Stimulated activated CD4-positive, alpha-beta T cell treated with anti-CD3 and anti-CD28 coated beads, Interleukin-1b, Interleukin-23, amount 100 ng/mL, for 24 hours (primary cell): ENCODE measurements at places on chromosomes 4 and X.

DNA sequence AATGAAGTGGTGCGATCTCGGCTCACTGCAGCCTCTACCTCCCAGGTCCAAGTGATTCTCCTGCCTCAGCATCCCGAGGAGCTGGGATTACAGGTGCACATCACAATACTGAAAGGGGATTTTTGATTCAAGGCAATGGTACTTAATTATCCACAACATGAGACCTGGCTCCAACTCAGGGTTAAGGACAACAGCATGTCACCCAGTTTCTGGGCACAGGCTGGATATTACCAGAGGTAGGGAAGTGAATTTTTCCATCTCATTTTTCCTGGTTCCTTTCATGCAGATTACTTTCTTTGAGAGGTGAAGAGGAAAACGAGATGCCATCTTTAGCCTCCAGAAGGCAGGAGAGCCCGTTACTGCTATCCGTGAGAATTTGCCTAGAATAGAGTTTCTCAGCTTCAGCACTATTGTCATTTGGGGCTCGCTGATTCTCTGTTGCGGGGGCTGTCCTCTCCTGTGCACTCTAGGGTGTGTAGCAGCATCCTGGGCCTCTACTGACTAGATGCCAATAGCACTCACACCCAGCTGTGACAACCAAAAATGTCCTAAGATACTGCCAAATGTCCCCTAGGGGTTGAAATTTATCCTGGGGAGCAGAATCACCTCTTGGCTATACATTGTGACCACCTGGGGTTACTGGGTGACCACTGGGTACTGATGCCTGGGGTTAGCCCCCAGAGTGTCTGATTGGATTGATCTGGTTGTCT, 121.8 kb upstream of the NDP start:
- no peak for DNase-seq

DNA sequence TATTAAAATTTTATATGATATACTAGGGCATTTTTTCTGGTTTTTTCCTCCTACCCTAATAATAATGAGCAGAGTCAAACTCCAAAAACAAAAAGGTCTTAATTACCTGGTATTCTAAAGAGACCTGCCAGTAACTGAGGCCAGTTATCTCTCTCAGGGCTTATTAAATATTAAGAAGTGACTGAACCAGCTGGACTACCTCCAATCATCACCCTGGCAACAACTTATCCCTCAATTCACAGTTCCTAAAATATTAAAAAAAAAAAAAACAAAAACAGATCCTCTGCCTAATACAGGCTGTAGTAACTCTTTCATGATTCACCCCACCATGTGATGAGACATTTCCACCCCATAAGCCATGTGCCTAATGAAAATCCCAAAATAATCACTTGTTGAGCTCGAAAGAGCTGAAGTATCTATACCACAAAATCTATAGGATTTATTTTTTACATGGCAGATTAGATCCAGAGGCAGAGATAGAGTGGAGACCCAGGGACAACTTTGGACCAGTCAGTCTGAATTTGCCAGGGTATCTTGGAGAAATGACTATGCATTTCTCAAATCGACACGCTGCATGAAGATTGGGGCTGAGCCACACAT, 698.0 kb downstream of the FAT4 start:
- DNase-seq, result no peak

GRCh38 chrX:104310090-104310489, 55.4 kb upstream of the ESX1 start:
- no peak for DNase-seq

DNA sequence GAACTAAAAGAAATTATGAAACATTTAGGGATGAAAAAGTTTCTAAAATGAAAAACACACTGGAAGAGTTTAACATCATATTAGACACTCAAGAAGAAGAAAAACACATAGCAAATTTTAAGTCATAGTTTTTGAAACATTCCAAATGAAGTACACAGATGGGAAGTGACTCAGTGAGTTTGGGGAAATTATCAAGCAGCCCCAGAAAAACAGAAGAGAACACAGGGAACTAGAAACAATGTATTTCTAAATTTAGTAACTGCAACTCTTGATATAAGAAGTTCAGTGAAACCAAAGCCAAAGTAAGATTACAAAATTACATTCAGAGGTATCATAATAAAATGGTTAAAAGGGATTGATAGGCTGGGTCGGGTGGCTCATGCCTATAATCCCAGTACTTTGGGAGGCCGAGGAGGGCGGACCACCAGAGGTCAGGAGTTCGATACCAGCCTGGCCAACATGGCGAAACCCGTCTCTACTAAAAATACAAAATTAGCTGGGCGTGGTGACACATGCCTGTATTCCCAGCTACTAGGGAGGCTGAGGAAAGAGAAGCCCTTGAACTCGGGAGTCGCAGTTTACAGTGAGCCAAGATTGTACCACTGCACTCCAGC, 461.2 kb downstream of the KCTD8 start:
- DNase-seq, result no peak

DNA sequence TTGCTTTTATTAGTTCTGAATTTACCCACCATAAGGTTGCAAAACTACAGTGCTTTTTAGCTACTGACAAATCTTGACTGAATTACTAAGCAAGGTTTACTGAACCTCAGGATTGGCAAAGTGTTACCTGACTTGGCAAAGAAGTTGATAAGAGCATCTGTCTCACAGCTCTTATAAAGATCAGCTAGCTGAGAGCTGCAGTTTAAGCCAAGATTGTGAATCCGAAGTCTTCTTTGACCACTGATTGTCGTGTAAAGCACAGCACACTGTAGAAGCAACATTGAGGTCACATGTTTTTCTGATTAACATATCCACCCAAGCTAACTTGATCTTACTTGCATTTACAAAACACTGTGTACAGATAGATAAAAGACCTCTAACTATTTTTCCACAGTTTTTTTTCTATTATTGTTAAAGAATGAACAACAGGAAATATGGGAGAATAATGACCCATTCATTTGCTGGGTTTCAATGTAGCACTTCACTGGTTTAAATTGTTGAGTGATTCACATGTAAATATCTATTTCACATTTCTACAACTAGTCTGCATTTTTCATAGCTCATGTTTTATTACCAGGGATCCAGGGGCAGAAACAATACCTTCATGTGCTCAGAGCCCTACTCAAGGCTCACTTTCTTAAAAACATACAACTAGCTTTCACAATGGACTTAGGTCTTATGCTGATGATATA, 54.0 kb downstream of the METTL14 start:
- no peak for DNase-seq

- DNase-seq, result no peak
These were observed 91.1 kb downstream of the LDB2 start for GRCh38 chr4:16807355-16807754.

DNA sequence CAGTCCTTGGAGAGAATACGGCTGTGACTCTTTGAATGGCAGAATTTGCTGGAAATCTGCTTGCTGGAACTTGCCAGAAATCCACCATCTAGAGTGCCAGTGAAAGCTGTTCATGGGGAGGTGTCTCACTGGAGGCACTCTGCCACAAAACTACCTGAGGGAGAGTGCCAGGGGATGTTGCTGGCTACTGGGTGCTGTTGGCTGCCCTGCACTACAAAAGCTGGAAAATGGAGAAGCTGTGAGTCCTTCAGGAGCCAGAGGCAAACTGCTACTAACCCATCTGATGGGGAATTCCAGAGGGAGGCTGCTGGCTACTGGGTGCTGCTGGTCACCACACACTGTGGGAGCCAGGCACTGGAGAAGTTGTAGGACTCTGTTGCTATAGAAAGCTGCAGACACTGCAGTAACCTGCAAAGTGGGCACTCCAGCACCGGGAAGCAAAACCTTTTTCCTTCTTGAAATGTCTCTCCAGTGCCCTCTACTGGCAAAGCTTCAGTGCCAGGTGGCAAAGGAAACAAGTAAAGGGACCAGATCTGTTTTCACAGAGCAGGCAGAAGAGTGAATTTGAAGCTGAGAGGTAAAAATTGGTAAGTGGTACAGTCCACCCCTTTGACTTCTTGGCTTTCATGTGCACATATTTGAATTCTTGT, 47.8 kb upstream of the HSD17B10 start:
- DNase-seq, result no peak

- DNase-seq, result no peak
These were observed 18.7 kb upstream of the ZNF157 start for GRCh38 chrX:47351706-47352105.

DNA sequence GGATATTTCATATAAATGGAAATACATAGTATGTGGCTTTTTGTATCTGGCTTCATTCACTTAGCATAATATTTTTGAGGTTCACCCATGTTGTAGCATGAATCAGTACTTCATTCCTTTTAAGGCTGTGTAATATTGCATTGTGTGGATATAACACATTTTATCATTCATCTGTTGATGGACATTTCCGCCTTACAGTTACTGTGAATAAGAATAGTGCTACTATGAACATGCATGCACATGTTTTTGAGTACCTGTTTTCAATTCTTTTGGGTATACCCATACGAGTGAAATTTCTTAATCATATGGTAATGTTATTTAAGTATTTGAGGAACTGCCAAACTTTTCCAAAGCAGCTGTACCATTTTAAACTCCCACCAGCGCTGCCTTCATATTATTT, 539.6 kb upstream of the DIPK2B start:
- DNase-seq, result no peak

GRCh38 chr4:1246901-1247863, 1.7 kb downstream of the CTBP1 start:
- DNase-seq, result no peak

- DNase-seq, result no peak
These were observed 141.3 kb downstream of the NR3C2 start for GRCh38 chr4:148300877-148301276.

GRCh38 chrX:50093625-50094024, 107.2 kb downstream of the AKAP4 start:
- DNase-seq, result no peak

GRCh38 chrX:139194571-139195280, 335.8 kb upstream of the F9 start:
- DNase-seq, result no peak

GRCh38 chr4:26361297-26361696, 40.5 kb downstream of the RBPJ start:
- DNase-seq, result no peak

DNA sequence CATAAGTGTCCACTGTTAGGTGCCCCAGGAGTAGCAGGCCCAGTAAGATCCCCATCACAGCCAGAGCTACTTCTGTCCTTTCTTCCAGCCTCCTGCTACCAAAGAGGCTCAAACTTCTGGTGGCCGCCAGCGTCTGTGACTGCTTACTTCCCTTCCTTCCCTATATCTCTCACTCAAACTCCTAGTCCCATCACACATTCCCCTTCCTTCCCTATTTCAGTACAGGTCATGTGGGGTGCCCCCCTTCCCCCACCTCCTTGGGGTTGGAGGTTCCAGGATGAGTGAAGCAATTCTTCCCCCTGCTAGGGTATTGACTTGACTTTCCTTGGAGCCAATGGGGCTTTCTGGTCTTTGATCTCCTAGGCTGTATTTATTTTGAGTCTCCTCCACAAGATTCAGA, at the start of gene VSIG4:
Gene VSIG4 (minus strand): TSS at position 137 of the 400 bp plus-strand sequence. CDS start 82 bp downstream, at position 55.
- DNase-seq, result no peak

GRCh38 chr4:1290165-1290977, 680 bp downstream of the MAEA start:
- DNase-seq, result no peak

- no peak for DNase-seq
These were observed 47.5 kb downstream of the SMC1A start for GRCh38 chrX:53374923-53375322.

DNA sequence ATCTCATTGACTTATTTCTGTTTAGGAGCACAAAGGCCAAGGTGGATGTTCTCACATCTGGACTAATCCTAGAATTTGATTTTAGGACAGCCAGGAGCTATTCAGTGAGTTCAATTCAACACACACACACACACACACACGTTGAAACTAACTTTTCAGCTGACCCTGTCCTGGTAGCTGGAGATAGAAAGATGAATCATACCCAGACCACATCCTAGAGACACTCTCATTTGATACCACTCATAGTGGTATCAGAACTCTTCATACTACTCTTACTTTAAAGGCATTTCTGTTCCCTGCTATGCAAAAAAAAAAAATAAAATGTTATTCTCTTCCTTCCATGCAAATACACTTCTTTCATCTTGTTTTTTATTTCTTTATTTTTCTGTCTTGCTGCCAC, 36.7 kb downstream of the KLF8 start:
- no peak for DNase-seq

DNA sequence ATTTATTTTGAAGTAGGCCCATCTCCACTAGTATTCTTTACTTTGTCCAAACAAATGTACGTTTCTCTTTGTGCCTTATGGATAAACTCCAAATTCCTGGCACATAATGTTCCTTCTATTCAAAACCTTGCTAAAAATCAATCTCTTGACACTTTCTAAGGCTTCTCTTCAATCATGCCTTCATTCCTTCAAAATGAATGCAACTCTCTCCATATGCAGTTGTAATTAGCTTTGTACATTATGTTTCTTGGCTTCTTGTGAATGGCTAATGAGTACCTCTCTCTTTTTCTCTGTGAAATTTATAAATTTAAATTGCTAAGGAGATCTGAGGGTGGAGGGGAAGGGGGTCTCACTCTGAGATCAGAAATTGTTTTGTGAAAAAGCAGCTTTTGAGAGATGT, 24.0 kb upstream of the ANK2 start:
- no peak for DNase-seq

DNA sequence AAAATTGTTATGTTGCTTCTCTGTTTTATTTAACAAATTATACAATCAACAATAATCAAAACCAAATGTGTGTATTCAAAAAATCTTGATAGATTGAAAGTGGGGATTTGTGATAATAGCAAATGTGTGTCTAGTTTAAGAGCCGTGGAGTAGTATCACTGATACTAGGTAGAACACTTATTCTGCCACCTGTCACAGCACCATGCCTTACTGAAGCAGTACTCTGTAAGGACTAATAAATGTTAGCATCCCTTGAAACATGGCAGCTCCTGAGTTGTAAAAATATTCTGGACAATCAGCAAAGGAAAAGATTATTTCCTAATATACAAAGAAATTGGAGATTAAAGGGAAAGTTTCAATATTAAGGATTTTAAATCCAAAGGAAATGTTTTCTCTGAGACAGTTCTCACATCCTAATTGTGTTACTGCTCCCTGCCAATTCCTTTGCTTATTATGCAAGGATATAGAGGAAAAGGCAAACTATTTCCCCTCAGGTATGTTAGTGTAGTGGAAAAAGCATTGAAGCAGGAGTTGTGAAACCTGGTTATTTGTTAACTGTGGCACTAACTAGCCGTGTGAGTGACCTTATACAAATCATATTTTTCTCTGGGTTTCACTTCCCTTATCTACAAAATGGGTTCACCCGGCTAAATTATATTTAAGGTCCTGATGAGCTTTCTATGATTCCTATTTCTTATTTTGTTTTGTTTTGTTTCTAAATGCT, 303.1 kb downstream of the ARHGAP24 start:
- DNase-seq, result no peak
